ENCODE measurements at places on chromosomes 13 and 19.

GRCh38 chr19:2324220-2324948 is 4.0 kb downstream of the LSM7 start:
- no peak for DNase-seq

DNA sequence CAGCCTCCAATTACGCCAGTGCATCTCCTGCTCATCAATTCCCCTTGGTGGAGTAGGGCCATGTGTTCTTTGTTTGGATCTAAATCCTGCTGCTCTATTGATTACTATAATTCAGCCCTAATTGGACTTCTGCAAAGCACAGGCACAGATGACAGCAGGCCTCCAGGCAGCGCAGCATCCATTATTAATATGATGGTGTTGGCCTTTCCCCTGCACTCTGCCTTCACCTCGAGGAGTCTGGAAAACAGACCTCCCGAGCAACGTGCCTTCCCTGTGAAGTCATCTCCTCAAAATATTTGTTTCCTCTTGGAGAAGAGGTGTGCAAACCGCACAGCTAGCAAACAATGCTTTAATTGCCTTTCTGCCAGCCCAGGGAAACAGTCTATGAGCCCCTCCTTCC is 92.5 kb downstream of the UQCRFS1 start:
- no peak for DNase-seq

DNA sequence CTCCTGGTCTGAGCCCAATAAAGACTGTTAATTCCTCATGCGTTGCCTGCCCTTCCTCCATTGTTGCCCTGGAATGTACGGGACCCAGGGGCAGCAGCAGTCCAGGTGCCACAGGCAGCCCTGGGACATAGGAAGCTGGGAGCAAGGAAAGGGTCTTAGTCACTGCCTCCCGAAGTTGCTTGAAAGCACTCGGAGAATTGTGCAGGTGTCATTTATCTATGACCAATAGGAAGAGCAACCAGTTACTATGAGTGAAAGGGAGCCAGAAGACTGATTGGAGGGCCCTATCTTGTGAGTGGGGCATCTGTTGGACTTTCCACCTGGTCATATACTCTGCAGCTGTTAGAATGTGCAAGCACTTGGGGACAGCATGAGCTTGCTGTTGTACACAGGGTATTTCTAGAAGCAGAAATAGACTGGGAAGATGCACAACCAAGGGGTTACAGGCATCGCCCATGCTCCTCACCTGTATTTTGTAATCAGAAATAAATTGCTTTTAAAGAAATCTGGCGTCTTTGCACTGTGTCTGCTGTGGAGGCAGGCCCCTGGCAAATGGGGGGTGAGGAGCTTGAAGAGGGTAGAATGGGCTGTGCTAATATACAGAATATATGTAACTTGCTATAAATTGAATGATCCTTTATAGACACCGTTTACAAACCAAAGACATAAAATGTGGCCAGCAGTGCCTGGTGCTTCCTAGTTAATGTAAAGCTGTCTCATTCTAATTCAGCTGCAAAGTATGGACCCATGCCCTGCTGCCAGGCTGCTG is 4.2 kb upstream of the RPS11 start:
- no peak for DNase-seq

DNA sequence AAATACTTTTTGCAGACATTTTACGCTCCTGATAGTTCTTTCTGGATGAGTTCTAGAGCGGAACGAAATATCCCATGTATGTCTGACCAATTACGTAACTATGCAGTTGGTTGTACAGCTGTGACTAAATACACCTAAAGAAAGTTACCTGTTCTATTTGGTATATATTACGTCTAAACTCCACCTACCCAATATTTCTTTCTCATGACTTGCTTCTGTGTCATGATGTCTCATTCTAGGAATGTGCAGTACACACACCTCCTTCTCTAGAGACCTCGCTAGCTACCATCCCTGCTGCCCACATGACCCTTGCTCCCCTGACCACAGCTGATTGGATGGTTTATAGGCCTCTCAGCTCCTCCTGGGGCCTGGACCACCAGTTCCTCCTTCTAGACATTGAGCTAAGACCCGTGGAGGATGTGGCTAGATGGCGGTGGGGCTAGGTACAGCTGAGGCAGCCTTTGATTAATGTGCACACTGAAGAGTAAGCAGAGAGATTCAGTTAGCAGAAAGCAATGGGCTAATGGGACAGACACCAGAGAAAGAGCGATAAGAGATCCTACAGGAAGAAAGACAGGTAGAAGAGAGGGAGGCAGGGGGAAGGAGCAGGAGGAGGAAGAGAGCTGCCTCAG is 422.1 kb downstream of the COG6 start:
- DNase-seq: no peak

DNA sequence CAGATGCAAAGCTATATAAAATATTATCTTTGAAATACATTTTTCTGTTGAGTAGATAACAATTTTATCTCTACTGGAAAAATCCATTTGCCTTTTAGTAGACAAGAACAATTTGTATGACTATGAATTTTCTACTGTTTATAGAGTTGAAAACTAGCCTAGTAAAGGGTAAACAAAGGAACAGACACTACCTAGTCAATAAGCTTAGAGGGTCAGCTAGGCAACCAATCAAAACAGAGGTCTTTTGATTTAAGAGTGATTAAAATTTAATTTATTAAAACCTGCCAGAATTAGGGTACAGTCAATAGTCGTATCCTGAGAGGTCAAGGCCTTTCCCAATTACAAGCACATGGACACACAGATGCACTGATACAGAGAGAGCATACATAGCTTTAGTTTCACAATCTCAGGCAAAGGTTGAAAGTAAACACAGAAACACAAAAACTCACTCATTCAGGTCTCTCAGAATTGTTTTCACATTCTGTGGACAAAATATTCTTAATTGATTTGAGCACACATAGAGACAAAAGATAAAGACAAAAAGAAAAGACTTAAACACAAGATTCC is 24.5 kb upstream of the GPC6 start:
- DNase-seq: no peak

DNA sequence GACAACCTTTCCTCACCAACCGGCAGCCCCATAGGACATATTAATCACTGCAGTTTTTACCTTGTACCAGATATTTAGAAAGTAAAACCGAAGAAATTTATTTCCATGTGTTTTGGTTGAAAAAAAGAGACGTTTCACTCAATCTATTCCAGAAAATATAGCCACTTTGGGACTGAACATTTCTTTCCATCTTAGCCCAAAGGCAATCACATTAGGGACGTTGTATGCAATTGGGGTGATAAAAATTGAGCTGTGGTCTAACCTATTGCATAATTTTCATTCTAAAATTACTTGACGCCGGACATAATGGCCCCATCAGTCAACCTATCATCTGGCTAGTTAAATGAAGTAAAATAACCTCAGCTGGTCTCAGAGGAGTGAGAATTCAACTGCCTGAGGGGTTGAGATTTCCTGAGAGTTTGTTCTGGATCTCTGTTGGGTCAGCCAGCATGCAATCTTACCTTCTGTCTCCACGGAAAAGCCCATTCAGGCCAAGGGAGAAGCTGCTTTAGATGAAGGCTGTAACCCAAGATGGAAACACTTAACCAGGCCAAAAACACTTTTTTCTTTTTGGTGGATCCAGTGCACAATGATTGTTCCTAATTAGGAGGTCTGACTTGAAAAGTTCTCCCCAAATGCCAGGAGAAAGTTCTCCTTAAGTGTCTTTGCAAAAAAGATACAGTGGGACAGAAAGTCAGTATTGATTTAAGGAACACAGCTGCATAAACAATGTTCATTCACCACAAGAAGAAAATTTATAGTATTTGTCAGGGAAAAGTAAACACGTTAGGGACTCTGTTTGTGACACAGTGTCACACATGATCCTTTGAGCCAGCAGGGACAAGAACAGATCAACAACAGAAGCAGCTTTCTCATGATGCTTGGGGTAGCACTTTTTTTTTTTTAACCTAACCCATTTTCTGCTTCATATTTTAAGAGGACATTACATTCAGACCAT is 34.1 kb downstream of the DLEU7 start:
- no peak for DNase-seq

GRCh38 chr19:6065685-6066374 is 44.5 kb downstream of the RFX2 start:
- no peak for DNase-seq

GRCh38 chr13:33657274-33657673 is 160.7 kb upstream of the RFC3 start:
- no peak for DNase-seq

DNA sequence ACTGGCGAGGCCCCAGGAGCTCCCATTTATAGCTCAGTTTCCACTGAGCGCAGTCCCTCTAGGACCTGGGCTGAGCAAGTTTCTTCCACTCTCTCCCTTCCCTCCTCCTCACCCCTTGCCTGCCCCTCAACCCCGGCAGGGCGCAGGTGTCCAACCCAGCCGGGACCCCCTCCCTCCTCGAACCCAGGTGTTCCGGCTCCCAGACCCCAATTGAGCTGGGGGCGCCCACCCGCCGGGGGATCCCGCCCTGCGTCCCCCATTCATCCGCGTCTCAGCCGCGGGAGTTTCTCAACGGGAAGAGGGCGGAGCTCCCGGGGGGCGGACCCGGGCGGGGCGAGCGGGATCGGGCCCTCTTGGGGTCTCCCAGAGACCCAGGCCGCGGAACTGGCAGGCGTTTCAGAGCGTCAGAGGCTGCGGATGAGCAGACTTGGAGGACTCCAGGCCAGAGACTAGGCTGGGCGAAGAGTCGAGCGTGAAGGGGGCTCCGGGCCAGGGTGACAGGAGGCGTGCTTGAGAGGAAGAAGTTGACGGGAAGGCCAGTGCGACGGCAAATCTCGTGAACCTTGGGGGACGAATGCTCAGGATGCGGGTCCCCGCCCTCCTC is at the start of gene KIRREL2:
Gene KIRREL2 (plus strand): TSS at position 366 of the 604 bp plus-strand sequence. CDS start 209 bp downstream, at position 575.
- DNase-seq: no peak

GRCh38 chr19:16094360-16095070 is 17.2 kb upstream of the RAB8A start:
- no peak for DNase-seq

- DNase-seq: no peak
These were observed 297.8 kb upstream of the DACH1 start for GRCh38 chr13:72164811-72165210.

- peak; percentile 47 for DNase-seq
These were observed 3.5 kb upstream of the DOCK6 start for GRCh38 chr19:11265785-11266236.

DNA sequence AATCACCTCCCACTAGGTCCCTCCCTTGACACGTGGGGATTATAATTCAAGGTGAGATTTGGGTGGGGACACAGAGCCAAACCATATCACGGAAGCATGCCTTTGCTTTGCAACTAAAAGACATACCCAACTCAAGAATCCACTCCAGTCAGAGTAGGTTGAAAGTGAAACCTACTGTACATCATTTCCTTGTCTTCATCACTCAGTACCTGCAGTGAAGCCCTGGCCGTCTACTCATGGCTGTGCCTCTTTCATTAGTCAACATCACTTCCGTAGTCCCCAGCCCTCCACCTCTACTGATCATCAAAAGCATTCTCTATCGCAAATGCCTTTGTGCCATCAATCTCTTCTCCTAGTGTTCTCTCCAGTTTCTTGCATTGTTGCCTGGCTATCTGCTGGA is 343.1 kb upstream of the ARGLU1 start:
- DNase-seq: no peak
